Hematopoietic multipotent progenitor cell treated with erythropoietin and hydrocortisone succinate and interleukin-3 and kit ligand, for 6 days (in vitro differentiated cells): ENCODE measurements at places on chromosomes 3 and 15.

GRCh38 chr3:129341331-129342141, 62.9 kb downstream of the HMCES start:
- no peak for DNase-seq

DNA sequence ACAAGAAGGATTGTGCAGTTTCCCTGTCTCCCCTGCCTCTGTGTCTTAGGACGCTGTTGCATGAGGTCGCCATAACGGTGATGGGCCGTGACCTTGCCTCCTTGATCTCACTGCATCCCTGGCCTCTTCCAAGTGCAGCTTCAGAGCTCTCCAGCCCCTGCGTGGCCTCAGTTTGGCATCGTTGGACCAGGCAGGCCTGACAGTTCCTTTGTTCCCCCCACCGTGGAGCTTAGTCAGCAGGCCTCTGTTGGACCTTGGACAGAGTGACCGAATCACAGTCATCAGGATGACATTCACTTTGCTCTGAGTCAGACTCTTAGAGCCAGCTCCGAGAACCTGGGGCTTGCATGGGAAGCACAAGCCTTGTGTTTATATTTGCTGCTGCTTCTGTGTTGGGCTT, 139.4 kb downstream of the OPA1 start:
- no peak for DNase-seq

- DNase-seq: no peak
Observed at GRCh38 chr15:70043590-70043989, 54.1 kb downstream of the TLE3 start.

GRCh38 chr3:51720292-51721061, 13.6 kb downstream of the GRM2 start:
- no peak for DNase-seq

DNA sequence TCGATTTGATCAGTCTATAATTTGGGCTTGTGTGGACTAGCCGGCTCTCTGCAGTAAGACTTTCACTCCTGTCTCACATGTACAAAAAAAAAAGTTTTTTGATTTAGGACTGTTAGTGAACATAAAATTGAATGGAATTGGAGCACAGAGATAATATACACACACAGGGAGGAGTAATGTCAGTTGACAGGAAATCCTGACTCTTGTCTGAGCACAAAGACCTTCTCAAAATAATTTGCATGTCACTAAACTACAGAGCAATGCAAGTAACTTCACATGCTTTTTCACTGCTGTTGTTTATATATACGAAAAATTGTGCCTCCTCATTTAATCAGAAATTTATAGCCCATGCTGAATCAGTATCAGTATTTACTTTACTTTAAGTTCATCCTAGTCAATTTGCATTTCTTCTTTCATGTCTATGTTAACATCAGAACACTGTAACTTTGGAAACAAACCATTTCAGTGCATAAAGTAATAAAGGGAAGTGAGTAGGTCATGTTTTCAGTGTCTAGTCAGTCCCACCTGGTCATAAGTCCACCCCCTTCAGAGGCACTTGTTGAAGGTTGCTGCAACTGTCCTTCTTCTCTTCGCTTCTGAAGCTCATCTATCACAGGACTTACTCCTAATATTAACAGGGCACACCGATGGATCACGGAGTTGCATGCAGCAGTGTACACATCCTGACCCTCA, 115.8 kb downstream of the FBXL22 start:
- DNase-seq: no peak

- DNase-seq: no peak
Observed at GRCh38 chr3:31777887-31778286, 203.2 kb downstream of the OSBPL10 start.

DNA sequence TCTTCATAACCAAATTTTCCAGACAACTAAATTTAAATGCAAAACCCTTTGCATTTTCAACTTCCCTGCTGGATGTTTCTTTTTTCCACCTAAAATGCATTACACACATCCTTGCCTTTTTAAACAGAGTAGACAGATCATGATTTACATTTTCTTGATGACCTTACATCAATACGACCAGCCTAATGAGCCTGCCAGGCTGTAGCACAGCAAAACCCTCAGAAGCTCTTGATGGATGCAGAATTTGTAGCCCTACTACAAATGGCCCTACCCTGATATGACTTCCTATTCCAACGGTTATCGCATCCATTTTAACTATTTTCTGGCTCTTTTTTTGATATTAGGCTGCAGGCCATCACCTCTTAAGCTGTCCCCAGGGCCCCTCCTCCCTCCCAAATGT, 66.3 kb downstream of the NTRK3 start:
- no peak for DNase-seq

GRCh38 chr3:127467391-127467790, 123.1 kb downstream of the TPRA1 start:
- no peak for DNase-seq
